ENCODE measurements at places on chromosomes 13 and 19.

GRCh38 chr19:38733241-38733492, 11.1 kb downstream of the CAPN12 start:
- DNase-seq: no peak

DNA sequence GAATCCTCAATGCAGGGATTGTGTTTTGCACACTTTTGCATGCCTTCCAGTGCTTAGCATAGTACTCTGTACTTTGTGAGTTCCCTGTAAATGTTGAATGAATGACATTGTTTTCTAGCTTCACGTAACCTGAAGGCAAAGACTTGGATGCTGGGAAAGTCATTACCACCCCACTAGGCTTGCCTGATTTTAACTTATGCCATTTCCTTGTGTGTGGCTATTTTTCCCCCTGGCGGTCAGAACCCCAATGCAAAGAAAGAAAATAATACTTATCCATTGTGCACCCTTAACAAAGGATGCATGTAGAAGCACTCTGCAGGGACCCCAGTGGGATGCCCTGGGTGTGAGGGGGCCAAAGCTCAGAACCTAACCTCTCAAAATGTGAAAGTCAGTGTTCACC, 1.2 kb upstream of the ENOX1 start:
- peak; percentile 49 for DNase-seq

GRCh38 chr13:49494645-49495044, 1.1 kb upstream of the PHF11 start:
- no peak for DNase-seq

- DNase-seq: no peak
Observed at GRCh38 chr19:51599084-51599483, 28.0 kb downstream of the ZNF175 start.

- peak; percentile 96 for DNase-seq
Observed at GRCh38 chr19:5172859-5173630, 167.6 kb downstream of the PTPRS start.

DNA sequence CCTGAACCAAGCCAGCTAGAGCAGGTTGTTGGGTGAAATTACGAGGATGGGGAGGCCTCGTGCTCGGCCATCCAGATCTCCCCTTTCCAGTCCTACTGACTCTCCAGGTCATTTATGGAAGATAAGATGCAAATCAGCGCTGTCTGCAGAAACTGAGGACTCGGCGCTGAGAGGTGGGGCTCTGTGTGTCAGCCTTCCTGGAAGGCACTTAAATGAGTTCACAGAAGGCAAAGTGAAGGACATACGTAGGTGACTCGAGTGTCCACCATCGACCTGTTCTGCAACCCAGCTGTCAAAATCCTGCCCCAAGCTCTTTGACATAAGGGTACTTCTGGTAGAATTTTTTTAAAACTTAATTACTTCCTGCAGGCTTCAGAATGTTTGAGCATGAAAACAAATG, 86.4 kb downstream of the RAB20 start:
- DNase-seq: no peak

- DNase-seq: no peak
Observed at GRCh38 chr19:4018140-4018613, 10.6 kb downstream of the PIAS4 start.

GRCh38 chr13:33578786-33579185, 239.2 kb upstream of the RFC3 start:
- no peak for DNase-seq

DNA sequence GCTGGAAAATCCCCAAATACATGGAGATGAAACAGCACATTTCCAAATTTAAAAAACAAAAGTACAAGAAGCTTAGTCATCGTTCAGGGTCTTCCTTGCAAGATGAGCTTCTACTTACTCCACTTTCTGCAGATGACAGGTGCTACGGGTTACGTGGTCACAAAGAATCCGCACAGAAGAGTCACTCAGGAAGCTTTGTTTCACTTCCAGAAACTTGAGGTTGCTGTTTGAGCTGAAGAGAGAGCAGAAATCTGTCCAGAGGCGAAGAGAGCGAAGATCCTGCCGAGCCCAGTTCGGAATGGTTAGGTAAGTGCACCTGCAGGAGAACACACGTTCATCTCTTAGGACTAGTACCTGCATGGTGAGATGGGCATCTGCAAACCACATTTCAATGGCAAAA, 9.4 kb downstream of the NLRP7 start:
- DNase-seq: no peak

DNA sequence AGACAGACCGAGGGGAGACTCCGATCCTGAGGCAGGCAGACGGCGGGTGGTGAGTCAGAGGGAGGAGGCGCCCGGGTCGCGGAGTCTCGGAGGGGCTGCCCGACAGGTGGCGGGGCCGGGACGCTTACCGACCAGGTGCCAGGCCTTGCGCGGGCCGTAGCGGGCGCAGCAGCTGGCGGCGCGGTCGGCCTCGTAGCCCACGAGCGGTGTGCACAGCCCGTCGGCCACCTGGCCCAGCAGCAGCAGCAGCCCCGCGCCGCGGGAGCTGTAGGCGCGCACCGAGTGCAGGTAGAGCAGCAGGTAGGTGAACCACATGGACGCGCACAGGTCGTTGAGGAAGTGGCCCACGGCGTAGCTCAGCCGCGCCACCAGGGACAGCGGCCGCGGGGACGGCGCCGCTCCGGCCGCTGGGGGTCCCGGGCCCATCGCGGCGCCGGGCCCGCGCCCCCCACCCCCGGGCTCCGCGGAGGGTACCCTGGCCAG, 367 bp downstream of the MFSD12 start:
- no peak for DNase-seq
